ENCODE measurements at places on chromosomes 4 and X. TPM values are rescaled to one million over a fixed set of nuclear protein-coding genes. Genes with fewer than 3 reads are reported as not detected.

DNA sequence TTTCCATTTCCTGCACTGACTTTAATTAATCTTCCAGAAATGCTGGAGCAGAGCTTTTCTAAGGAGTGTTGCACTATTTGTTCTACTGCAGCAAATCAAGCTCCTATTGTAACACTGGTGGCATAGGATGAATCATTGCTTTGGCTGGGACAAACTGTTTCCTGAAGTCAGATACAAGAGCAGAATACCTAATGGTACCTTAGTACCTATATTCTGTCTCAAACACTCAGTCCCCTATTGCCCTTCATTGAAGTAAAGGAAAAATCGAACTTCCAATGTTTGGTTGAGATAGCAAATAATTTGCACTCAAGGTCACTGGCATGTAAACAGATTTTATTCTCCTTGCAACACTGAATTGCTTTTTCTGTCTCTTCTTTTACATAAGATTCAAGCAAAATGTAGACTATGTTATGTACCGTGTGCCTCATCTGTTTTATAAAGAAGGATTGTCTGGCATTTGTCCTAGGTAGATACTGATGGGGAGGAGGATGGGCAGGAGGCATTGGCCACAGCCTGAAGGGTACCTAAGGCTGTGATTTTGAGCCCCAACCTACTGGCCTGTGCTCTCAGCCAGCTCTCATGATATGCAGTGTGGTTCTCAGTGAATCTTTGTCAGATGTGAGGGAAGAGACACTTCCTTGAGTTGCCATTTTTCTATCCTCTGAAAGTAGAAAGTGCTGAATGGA, 141.6 kb downstream of the AASDH start:
- DNase-seq = no peak

DNA sequence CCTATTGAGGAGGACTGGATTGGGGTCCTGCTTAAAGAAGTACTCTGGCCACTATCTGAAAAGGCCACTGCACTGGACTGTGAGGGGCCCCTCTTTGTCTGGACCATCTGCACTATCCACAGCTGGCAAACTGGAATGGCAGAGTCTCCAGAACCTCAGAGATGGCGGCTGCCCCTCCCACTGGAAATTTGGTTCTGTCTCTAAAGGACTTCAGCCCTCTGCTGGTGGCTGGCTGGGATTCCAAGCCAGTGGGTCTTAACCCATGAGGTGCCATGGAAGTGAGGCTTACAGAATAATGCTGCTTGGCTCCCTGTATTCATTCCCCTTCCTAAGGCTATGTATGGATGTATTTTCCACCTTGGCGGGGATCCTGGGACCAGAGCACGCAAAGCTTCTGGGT, 41.6 kb upstream of the CYLC1 start:
- DNase-seq = no peak

GRCh38 chrX:48761674-48762471, at the start of gene GLOD5:
Gene GLOD5, plus strand, starts transcription at chrX:48761747. Its CDS starts 44 bp downstream, at chrX:48761791.
- peak; percentile 62 for DNase-seq

- no peak for DNase-seq
Observed at GRCh38 chrX:94058728-94059382, 384.8 kb downstream of the FAM133A start.

DNA sequence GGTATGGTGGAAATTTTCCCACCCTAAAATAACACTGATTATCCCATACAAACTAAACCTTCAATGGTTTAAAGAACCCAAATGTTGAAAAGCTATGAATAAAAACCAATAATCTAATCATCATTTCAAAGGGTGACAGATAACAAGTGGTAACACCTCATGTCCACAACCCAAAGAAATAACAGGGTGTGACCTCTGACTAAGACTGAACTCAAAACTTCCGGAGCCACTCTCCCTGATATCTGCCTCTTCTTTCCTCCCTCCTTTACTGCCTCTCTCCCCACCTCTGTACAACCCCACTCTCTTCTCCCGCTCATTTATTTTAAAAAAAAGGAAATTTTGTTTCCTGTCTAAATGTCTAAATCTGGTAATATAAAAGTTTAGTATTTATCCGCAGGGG, 11.5 kb downstream of the FBXW7 start:
- no peak for DNase-seq

DNA sequence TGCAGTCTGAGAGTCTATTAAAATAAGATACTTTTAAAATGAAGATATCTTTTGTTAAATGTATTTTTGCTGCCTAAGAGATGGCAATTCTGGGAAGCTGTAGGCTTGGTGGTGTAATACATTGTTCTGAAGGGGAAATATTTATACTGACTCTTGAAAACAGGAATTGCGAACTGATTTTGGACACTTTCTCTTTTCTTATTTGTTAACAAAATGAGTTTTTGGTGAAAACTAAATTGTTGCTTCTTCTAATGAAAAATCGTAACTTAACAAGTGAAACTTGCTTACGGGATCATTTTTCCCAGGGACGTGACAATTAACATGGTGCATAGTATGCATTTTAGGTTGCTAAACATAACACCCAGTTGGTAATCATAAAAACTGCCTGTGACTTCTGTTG, 71.0 kb downstream of the RAPGEF2 start:
- no peak for DNase-seq

GRCh38 chrX:129744861-129745321, 6.1 kb downstream of the XPNPEP2 start:
- no peak for DNase-seq

NLRP2B gene
- total RNA-seq = 0.63 TPM

ARMCX4 gene
- total RNA-seq = 12.1 TPM

Data from thyroid gland (tissue), 4 donors.